ENCODE measurements at places on chromosomes 1 and 21.

GRCh38 chr1:28684937-28685336, 16.4 kb downstream of the GMEB1 start:
- DNase-seq, result no peak

GRCh38 chr1:85317560-85317959, 41.1 kb upstream of the BCL10 start:
- no peak for DNase-seq

DNA sequence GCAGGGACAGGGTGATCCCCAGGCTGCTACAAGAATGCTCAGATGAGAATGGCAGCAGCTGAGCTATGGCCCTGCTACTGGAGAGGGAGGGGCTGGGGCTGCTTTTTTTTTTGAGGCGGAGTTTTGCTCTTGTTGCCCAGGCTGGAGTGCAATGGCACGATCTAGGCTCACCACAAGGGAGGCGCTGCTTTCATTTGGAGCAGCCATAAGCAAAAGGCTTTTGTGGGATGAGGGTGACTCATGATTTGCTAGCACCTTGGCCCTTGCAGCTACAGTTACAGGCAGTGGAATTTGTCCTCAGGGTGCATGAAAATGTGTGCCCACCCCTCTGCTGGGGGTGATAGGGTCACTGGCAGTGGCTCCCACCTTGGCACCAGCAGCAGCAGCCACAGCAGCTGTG, 32.4 kb upstream of the CYP4A22 start:
- no peak for DNase-seq

DNA sequence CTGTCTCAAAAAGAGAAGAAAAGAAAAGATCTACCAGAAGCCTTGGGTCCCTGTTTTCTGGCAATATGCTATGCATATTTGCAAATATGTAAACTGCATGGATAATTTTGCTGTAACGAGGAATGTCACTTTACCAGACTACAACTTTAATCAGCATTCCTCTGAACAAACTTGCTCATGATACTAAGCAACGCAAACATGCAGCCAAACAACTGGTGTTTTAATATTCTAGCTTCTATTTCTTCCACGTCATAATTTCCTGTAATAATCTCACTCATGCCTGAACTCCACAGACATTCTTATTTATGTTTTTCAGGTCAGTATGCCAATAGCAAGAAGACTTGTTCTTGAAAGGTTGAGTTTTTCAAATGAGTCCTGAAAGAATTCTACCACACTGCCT, 114.1 kb downstream of the SIM2 start:
- no peak for DNase-seq

- DNase-seq, result no peak
Measured at GRCh38 chr1:31423418-31423947, 10.5 kb downstream of the SERINC2 start.

- DNase-seq, result no peak
Measured at GRCh38 chr1:107724648-107725047, 240.3 kb downstream of the VAV3 start.

DNA sequence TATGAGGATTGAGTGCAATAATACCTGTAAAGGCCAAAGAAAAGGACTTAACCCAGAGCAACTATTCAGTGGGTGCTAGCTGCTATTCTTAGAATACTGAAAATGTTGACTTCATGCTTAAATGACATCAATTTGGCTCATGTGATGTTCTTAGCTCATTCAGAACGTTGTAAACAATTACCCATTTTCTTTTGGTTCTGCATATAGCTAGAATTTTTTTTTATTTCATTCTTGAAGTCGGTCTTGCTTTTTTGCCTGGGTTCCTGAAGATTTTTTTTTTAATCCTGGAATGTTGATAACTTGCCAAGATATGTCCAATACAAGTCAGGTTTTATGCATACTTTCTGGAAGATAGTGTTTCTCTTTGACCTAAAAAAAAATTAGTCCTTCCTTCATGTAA, 772.0 kb downstream of the LTN1 start:
- DNase-seq, result no peak
